ENCODE measurements at places on chromosomes 3 and 15.

DNA sequence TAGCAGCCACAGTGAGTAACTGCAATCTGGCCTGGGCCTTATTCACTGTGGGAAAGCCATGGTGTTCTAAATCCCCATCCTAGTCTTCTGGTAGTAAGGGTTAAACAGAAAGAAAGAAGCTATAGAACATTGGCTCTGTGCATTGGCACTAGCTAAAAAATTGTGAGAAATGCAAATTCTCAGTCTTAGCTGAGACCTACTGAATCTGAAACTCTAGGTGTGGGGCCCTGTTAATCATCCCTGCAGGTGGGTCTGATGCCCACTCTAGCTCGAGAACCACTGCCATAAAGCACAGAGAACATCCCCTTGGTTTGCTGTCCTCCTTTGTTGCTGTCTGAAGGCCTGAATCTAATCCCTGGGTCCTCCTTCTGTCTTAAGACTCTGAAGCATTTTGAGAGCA lies 59.3 kb downstream of the MEIS2 start:
- no peak for DNase-seq

DNA sequence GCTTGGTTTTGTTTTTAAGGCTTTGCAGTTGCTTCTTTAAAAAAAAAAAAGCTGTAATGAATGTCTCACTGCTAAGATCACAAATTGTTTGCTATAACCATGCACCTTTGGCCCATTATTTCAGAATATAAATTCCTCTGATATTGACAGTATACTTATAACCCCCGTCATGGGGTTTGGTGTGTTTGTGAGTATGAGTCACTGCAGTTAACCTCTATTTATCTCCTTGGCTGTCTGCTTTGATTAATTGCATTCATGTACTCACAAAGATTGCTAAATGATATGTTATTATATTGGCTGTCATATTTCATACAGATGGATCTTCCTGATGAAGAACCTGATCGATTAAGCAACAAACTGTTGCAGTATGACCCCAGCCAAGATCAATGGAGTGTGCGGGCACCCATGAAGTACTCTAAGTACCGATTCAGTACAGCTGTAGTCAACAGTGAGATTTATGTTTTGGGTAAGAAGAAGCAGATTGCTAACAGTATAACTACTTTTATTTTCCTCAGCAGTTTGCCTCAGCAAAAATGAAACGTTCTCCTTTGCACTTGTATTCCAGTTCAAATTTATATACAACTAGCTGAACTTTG lies 14.9 kb downstream of the KBTBD12 start:
- DNase-seq: no peak

DNA sequence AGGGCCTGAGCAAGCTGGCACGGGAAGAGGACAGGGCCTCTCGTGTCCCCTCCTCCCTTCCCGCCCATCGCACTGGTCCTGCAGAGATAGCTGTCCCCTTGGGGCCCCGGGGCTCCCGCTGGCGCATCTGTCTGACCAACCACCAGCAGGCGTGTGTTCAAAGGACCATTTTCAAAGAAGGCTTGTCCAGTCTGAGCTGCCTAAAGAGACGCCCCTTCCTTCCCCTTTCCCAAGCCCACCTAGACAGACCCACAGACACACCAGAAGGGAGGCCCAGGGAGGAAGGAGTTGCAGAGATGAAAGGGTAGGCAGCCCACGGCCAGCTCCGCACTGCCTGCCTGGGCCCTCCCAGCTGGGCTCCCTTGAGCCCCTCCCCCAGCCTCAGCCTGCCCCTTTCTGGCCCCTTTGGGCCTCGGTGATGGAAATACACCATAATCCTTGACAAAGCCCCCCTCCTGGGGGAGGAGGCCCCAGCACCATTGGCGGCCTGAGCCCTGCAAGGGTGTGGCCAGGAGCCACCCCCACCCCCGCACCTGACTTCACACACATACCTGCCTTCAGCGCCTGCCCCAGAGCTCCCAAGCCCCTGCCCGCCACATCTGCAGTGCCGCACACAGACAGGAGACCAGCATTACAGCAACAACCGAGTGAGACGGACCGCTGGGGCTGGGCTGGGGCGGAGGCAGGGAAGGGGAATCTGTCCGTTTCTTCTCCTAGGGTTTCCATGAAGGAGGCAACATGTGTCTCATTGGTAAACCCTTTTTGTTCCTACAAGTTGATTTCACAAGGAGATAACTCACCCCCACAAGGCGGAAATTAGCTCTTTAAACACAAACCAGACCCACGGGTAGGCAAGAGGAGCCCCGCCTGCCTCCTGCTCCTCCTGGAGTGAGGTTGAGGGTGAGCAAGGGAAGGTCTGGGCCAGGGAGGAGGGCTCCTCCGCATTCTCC lies at the start of gene STRA6:
STRA6 (minus strand) TSS at position 336 of the 950 bp plus-strand sequence. CDS start 520 bp downstream, outside the sequence.
- DNase-seq: no peak

DNA sequence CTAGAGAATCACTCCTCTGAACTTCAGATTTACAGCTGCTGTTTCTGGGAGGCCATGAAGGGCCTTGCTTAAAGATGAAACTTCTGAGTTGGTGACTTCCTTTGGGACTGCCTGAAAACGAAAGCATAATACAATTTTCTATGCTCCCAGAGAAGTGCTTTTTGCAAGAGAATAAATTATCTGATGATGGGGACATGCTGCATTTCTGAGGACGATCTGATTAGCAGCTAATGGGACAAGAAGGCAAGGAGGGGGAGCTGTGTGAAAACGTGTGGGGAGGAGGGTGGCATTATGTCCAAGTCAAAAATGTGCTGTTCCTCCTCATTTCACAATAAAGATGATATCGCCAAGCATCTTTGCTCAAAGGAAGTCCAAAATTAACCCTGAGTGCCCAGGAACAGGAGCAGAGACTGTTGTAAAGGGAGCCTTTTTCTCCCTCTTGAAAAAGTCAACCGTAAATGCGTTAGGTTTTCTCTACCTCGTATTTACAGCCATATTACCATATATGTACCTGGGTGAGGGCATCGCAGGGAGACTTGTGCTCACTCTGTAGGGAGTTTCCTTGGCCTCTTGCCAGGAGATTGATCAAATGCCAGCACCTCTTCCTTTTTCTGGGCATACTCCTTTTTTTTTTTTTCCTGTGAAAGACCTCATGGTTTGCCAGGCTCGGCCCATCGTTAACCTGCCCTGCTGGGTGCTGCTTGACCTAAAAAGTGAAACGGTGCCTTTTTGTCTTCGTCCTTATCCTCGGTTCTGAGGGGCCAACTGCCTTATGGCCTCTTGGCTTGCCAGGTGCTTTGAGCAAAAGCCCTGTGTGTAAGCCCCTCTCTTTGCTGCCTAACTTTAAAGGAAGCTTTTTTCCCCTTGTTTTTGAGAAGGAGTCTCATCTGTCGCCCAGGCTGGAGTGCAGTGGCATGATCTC lies 11.5 kb downstream of the ITPR1 start:
- peak; percentile 68 for DNase-seq

GRCh38 chr15:56272454-56272853 lies 28.8 kb upstream of the RFX7 start:
- no peak for DNase-seq

- DNase-seq: no peak
These were observed 31.0 kb downstream of the EPHB3 start for GRCh38 chr3:184592371-184593219.

- peak; percentile 52 for DNase-seq
These were observed 32.7 kb downstream of the STARD9 start for GRCh38 chr15:42608110-42608531.

Data from CD4-positive, alpha-beta T cell treated with Interleukin-10 for 1 hour (primary cell).